ENCODE measurements at places on chromosomes 16 and 17.

- no peak for DNase-seq
Observed at GRCh38 chr17:65599650-65600049, 38.2 kb upstream of the AXIN2 start.

DNA sequence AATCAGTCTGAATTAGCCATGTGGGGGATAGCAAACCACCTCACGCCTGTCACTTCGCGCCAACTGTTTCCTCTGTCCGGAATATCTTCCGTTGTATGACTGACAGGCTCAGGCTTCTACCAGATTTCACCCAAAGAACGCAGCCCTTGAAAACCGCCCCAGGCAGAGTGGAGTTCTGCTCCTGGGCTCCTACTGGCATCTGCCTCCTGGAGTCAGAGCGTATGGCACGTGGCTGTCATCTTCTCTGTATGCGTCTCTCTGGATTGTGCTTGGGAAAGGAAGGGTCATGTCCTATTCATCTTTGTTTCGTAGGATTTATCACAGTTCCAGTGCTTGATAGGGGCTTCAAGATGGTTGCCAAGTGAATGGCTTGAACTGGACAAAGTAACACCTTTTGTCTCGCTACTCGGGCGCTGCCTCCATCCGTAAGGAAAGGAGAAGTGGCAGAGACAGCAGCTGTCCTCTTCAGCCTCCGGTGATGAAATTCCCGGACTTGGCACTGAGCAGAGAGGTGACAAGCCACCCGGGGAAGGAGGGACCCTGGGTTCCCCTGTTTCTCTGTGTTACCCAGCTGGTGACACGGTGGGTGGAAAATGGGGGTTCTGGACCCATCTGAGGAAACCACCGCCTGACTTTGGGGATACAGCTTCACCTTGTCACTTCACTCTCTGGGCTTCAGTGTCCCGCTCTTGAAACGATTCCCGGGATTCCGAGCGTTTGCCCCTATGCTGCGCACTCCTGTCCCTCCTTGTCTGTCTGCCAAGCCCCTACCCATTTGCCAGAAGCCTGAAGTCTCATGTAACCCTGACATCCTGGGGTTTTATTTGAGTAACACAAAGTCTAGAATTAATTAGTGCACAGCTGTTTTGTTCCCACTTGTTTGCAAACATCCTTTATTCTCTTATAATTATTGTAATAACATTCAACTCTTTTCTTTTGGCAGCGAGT is 13.9 kb downstream of the KIAA0513 start:
- DNase-seq = no peak

GRCh38 chr16:86245895-86246294 is 264.4 kb upstream of the FOXF1 start:
- DNase-seq = no peak

DNA sequence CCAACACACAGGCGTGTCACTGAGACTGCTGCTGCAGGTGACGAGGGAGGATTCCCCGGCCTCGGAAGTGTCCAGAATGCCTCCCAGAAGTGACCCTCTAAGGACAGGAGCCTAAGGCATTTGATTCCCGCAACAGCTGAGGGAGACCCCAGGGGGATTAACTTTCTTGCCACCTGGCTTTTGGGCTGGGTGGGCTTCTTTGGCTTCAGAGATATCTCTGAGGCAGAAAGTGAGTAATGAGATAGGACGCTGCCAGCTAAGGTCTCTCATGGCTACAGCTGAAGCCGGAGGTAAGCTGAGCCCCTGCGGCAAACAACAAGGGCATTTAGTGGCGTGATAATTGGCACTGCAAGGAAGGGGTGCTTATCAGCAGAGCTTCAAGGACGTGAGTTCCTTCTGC is 17.0 kb downstream of the DRC3 start:
- DNase-seq = no peak

DNA sequence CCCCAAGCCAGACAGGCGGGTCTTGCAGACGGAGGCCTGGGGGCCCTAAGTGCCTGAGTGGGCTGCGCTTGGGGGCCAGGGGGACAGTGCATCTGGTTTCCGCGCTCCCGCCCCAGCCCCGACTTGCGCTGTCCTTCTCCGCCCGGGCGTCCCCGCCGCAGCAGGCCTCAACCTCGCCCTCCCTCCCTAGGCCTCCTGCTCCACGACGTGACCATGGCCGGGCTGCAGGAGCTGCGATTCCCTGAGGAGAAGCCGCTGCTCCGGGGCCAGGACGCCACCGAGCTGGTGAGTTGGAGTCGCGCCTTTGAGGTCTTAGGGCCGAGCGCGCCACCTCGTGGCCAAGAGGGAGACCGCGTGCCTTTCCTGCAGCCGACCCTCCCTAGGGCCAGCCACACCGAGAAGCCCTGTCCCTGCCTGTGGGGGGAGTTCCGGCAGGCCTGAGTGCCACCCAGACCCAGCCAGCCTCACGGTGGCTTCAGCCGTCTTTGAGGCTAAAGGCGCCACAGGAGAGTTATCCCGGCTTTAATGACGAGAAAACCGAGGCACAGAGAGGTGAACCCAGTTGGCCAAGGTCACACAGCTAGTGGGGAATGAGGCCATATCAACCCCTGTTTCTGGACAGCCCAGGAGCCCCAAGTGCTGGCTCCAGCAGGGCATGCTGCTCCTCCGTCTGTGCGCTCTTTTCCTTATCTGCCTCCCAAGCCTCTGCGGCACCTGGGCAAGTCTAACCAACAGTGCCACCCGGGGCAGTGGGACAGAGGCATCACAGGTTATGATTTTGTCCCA is 12.2 kb upstream of the NDRG4 start:
- no peak for DNase-seq

- no peak for DNase-seq
Observed at GRCh38 chr17:16986391-16986790, 14.5 kb upstream of the TNFRSF13B start.

GRCh38 chr16:6375465-6376075 is 957.1 kb upstream of the RBFOX1 start:
- no peak for DNase-seq

DNA sequence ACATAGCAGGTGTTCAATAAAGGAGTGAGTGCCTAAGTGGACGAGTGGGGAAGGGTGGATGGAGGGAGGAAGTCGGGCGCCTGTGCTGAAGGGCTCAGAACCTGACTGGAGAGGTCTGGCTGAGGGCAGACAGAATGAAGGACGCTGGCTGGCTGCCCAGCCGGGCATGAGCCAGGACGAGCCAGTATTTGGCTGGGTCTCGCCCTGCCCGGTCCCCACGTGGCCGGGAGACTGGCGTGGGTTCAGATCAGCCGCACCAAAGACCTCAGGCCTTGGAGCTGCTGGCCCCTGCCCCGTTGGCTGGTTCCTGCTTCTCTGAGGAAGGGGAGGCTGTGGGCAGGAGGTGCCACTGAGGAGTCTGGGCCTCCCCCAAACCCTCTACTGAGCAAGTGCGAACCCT is 79.8 kb downstream of the ENGASE start:
- no peak for DNase-seq

GRCh38 chr17:42034059-42034458 is 14.2 kb downstream of the NKIRAS2 start:
- no peak for DNase-seq

DNA sequence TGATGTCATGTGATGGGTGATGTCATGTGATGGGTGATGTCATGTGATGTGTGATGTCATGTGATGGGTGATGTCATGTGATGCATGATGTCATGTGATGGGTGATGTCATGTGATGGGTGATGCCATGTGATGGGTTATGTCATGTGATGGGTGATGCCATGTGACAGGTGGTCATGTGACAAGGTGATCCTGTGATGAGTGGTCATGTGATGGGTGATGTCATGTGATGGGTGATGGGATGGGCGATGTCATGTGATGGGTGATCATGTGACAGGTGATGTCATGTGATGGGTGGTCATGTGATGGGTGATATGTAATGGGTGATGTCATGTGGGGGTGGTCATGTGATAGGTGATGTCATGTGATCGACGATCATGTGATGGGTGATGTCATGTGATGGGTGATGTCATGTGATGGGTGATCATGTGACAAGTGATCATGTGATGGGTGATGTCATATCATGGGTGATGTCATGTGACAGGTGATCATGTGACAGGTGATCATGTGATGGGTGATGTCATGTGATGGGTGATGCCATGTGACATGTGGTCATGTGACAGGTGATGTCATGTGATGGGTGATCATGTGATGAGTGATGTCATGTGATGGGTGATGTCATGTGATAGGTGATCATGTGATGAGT is 17.2 kb downstream of the CD300LB start:
- DNase-seq = no peak

DNA sequence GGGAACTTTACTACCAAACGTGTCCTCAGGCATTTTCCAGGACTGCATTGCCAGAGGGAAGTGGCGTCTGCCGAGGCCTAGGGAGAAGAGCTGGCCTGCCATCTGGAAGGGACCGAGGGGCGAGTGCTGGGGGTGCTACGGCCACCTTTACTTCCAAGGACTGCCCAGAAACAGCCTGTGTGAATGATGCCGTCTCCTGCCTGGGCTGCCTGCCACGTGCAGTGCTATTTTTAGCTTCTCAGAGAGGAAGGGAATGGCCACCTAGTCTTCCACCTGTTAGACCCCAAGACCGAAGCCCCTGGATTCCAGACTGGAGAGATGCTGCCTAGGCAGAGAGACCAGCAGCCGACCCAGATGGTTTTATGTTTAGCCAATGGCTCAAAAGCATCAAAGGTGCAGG is 57.2 kb downstream of the VAC14 start:
- DNase-seq = no peak

DNA sequence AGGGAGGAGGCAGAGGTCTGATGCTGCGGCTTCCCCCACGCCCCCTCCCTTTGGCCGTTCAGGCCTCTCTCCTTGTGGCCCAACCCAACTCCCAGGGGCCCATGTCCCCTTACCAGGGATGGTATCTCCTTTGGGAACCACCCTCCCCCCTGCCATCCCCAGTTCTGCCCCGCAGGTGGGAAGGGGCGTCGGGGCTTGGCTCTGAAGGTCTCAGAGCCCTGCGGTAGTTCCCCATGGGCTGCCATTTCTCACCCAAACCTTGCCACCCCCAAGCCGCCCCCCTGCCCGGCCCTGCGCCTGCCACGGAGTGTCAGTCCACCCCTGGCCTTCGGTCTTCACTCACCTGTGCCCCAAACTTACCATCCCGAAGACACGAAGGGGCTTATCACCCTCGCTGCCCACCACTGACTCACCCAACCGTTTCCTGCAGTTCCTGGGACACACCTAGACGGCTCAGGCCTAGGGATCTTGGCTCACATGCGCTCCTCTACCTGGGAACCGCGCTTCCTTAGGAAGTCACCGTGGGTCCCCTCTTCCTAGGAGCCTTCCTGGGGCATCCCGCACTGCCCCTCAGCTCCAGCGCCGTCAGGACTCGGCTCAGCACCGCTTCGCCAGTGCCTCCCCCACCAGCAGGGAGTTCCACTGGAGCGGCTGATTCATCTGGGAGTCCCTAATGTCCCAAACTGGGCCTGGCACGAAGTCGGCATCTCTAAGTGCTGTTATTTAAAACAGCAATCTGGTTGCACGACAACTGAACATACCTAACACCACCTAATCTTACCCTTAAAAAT is 1.1 kb upstream of the DOC2A start:
- no peak for DNase-seq

DNA sequence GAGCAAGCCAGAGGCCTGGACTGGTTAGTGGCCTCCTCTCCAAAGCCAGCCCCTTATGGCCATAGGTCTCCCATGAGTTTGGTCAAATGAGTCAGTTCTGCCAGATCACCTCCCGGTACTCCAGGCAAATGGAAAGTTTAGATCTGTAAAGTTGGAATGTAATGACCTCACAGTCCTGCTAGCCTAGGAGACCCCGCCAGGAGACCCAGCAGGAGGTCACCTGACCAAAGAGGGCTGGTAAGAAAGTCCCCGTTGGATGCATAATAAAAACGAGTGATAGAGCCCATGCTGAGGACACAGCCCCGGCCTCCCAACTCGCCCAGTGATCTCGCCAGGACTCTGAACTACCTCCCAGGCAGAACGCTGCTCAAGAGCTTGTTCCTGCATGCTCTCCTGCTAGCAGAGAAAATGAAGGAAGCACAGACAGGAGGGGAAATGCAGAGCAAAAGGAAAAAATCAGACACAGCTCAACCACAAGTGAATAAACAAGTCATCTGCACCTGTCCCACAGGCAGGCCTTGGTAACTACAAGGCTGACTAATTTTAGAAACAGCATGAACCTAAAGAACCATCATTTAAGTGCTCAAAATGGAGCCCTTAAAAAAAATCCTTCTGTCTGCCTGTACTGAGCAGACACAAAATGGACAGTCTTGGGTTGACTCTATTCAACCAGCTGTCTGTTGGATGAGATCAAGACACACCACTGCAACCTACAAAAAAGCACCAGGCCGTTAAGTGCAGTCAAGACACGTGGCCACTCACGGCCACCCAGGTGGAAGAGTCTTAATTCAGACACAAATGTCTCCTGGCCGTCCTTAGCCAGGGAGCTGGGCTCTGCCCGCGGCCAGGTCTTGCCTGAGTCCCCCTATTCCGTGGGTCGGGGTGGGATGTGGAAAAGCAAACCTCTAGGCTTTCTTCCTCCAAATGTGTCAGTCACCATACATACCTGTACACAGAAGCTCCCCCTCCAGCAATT is 9.2 kb downstream of the CDIP1 start:
- DNase-seq = no peak

DNA sequence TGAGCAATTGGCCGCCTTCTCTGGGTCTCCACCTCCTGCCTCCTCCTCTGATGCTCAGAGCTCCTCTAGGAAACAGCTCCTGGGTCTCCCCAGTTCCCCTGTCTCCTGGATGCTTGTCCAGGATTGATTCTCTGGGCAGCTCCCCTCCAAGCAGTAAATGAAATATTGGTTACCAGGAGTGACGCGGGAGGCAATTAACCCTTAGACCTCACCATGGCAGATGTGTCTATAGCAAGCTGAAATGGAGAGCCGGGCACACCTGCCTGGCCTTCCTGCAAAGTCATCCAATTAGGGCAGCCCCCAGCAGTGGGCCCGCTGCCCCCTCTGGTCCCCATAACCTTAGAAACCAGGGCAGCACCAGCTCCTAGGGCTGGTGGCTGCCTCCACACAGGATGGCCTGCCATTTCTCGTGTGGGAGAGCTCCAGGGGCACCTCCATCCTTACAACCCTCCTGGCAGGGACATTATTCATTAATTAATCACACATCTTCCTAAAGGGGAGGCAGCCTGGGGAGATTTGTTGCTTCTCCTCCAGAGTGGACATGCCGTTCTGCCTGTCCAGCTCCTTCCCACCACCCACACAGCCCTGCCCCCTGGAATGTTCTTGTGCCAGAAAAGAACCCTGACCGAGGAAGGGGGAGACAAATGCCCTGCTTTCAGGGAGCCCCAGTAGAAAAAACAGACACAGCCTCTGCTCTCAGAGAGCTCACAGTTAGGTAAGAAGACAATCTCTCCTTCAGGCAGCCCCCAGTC is 8.3 kb upstream of the KIF18B start:
- no peak for DNase-seq

DNA sequence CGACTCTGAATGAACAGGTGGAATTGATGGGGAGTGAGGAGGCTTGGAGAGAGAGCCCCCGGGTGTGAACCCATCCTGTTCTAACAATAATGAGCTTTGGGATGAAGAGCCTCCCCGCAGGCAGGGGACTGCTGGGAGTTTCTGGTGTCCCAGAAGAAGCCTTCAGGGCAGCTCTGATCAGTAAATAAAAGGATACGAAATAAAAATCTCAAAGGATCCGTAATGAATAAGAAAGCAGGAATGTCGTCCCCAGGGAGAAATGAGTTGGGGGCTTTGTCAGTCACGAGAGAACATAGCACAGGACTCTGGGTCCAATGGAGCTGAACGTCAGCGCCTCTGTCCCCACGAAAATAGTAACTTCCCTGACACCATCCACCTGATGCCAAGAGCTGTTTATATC is 113.4 kb downstream of the PITPNC1 start:
- no peak for DNase-seq

GRCh38 chr17:74998783-74999182 is 11.4 kb downstream of the CDR2L start:
- DNase-seq = no peak

Data from vagina (tissue), 2 donors.